Activated CD8-positive, alpha-beta memory T cell treated with anti-CD3 and anti-CD28 coated beads for 1 hour (primary cell): ENCODE measurements at places on chromosomes 7 and 10.

DNA sequence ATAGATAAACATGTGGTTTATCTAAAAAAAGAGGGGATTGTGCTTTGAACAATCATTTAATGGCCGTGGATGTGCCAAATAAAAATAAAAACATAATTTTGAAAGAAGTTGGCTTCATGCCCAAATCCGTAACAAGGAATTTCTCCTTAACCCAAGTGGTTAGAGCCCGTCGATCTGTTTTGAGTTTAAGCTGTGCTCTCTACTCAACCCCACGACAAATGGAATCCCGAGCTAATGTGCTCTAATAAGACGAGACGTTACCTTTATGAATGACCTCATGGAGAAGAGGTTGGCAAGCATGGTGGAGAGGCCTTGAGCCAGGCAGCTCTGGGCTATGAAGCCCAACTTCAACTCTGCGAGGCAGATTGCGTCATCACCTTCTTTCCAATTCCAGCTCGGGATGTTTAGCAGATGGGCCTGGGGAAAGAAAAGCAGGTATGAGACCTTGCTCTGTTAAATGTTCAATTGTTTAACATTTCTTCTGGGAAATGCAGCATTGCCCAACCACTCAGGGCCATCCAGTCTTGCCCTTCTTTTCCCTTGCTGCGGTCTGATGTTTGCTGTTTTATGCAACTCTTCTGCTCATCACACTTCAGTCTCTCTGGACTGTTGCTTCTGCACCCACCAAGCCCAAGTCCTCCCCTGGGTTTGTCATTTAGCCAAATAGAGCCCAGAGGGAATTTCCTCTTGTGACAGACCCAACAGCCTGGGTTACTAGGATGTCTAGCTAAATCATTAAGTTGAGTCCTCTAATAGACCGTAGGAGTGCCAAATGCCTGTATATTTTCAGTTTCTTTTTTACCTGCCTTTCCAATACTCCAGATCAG is 564.6 kb downstream of the KCNMA1 start:
- DNase-seq = no peak

DNA sequence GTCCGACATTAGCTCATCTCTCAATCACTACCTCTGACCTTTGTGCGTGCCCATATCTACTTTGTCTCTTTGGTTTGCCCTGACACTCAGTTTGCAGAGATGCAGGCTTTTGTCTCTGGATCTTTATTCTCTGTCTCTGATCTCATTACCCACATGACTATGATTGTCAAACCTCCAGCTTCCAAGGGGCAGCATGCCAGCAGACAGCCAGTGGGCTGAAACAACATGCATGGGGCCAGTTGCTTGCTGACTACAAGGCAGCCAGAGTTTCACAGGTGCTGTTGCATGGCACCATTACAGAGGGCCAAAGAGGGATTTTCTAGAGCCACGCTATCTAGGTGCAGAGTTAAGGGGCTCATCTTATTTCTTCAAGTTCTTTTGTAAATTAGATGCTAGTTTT is 146.2 kb downstream of the SPAG6 start:
- no peak for DNase-seq

GRCh38 chr10:110502851-110503301 is 5.2 kb downstream of the DUSP5 start:
- DNase-seq = no peak

DNA sequence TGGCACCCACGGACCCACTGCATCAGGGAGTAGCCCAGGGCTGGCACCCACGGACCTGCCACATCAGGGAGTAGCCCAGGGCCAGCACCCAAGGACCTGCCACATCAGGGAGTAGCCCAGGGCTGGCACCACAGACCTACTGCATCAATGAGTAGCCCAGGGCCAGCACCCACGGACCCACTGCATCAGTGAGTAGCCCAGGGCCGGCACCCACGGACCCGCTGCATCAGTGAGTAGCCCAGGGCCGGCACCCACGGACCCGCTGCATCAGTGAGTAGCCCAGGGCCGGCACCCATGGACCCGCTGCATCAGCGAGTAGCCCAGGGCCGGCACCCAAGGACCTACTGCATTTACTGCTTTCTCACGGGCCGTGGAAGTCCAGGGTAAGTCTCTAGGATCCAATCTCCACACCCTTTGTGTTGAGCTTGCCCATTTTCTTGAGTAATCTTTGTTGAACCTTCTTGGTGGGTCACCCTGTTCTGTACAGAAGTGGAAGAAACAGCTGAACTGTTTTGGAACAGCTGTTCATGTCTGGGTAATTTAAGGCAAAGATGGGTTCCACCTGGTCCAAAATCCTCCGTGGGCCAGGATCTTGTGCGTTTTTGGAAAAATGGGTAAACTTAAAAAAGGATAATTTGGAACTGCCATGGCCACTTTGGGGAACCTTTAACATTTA is 69.0 kb downstream of the VIPR2 start:
- no peak for DNase-seq

DNA sequence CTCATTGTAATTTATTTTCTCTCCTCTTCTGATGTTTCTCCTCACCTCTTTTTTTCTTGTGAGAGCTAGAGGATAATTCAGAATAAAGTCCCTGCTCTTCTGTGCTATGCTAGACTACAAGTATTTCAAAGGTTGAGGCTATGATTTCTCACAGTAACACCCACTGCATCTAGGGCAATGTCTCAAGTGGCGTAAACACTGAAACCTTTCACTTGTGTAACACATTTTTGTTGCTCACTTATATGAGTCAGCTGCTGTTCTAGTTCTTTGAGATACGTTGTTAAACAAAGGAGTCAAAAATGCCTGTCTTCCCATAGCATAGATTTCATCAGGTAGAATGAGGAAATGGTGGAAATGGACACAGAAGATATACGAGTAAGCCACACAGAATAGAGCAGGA is 305.1 kb upstream of the PITRM1 start:
- DNase-seq = no peak

- no peak for DNase-seq
Measured at GRCh38 chr10:63236113-63236935, 103.2 kb downstream of the NRBF2 start.
